CD8-positive, alpha-beta memory T cell (primary cell): ENCODE measurements at places on chromosomes 3 and 15.

DNA sequence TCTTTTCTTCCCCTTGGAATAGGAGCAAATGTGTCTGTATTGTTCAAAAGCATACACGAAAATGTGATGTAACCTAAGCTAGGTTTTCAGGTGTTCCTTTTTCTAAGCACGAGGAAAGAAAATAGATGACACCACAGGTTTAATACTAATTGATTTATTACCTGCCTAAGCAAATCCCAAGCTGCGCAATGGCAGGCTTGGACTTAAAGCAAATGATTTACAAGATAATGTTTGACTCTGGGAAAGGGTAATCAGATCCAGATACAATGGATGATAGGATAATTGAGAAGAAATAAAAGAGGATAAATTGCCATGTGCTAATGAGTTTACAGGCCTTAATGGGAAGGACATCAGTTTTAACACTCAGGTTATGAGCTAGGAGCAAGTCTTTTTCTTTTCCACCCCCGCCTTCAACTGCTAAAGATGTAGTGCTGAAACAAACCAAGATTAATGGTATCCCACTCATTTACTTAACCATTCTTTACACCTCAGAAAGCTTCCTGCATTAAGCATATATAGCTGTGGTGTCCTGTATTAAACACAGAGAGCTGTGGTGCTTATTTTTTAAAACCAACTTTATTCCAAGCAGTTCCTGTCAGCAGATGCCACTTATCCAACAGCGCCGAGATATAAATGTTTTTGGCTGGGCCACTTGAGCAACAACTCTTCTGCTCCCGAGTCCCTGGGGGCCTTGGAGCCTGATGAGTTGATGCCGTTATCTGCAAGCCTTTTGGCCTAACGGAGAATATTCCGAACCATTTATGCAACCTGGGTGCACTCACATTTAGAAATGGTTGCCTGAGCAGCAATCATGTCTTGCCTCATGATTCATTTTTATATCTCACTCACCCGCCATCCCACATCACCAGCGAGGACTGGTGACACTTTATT lies 205.5 kb downstream of the MECOM start:
- no peaks in the 10 kb centered on the region for H3K36me3 ChIP-seq
- H3K27ac ChIP-seq = no peak overlapping the region
- no peak for DNase-seq
- H3K4me3 ChIP-seq = no peak overlapping the region
- H3K27me3 ChIP-seq = no peaks in the 10 kb centered on the region
- H3K4me1 ChIP-seq = no peaks in the 10 kb centered on the region

DNA sequence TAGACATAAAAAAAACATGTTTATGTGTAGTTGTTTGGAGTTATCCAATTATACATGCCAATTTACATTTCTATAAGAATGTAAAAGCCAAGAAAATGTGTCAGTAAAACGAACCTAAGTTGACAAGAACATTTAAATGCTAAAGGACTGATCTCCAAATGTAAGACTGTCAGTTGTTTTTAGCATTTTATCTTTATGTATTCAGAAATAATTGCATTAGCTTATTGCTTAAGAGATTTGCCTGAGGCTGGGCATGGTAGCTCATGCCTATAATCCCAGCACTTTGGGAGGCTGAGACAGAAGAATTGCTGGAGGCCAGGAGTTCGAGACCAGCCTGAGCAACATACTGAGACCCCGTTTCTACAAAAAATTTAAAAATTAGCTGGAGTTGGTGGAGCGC lies 26.9 kb downstream of the PXK start:
- H3K27ac ChIP-seq = no peak overlapping the region
- H3K36me3 ChIP-seq = no peaks in the 10 kb centered on the region
- no peak for DNase-seq
- no peak overlapping the region for H3K4me3 ChIP-seq
- H3K27me3 ChIP-seq = no peaks in the 10 kb centered on the region
- H3K4me1 ChIP-seq = no peaks in the 10 kb centered on the region

DNA sequence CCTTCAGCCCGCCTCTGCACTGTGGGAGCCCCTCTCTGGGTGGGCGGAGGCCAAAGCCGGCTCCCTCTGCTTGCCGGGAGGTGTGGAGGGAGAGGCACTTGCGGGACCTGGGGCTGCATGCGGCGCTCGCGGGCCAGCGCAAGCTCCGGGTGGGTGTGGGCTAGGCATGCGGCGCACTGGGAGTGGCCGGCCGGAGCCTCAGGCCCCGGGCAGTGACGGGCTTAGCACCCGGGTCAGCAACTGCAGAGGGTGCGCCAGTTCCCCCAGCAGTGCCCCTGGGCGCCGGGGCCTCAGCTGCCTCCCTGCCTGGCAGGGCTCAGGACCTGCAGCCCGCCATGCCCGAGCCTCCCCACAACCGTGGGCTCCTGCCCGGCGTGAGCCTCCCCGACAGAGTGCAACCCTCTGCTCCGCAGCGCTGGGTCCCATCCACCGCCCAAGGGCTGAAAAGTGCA lies 98.9 kb upstream of the POU1F1 start:
- no peak for DNase-seq
- H3K36me3 ChIP-seq = no peaks in the 10 kb centered on the region
- H3K4me1 ChIP-seq = no peaks in the 10 kb centered on the region
- no peaks in the 10 kb centered on the region for H3K27me3 ChIP-seq
- no peak overlapping the region for H3K27ac ChIP-seq

GRCh38 chr15:56667517-56667916 lies 65.8 kb downstream of the ZNF280D start:
- H3K27me3 ChIP-seq = no peaks in the 10 kb centered on the region
- H3K36me3 ChIP-seq = no peaks in the 10 kb centered on the region
- no peaks in the 10 kb centered on the region for H3K4me1 ChIP-seq
- no peak overlapping the region for H3K27ac ChIP-seq
- no peak for DNase-seq

DNA sequence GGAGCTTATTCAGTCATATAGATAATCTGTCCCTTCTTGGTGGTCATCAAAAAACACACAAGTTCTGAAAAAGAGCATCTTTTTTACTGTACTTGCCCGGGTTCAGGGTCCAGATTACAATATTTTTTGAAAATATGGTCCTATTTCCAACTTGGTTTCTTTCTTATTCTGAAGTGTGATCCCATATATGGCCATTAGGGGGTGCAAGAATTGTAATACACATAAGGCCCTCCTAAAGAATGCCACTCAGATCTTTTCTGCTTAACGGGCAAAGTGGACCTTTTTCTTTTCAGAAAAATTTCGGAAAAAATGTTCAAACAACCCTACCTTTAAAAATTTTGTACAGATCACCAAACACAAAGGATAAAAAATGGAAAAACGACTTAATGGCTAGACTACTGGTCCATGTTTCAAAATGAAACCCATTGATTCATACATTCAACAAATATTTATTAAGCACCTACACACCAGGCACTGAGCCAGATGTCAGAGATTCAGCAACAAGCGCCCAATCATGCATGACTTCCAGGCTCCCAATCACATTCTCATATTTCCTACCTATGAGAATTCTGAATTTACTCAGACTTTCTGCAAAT lies 102.0 kb upstream of the MYRIP start:
- H3K27ac ChIP-seq = no peak overlapping the region
- H3K4me1 ChIP-seq = no peaks in the 10 kb centered on the region
- no peak overlapping the region for H3K4me3 ChIP-seq
- no peak for DNase-seq

DNA sequence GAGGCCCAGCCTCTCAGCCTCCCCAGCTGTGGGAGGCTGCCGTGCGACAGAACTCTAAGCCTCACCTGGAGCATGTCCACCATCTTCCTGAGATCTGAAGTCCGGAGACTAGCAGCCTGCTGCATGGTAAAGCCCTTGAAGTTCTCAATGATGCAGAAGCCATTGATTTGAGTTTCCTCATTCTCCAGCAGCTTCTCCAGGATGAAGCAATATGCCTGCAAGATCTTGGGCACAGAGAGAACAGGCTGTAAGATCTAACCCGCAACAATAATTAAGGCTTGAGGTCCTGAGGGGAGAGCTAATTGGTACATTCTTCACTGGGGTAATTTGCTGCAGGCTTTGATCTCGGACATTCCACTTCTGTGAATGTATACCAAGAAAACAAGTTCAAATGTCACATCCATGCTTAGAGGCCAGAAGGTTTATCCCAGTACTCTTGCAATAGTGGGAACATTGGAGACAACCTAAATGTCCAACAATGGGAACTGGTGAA lies 9.7 kb downstream of the RLBP1 start:
- H3K27me3 ChIP-seq = no peaks in the 10 kb centered on the region
- no peak overlapping the region for H3K4me3 ChIP-seq
- no peaks in the 10 kb centered on the region for H3K36me3 ChIP-seq
- H3K27ac ChIP-seq = no peak overlapping the region
- DNase-seq = no peak
- H3K4me1 ChIP-seq = no peaks in the 10 kb centered on the region

- peaks cover 3% of the 10 kb centered on the region for H3K4me1 ChIP-seq
- no peaks in the 10 kb centered on the region for H3K27me3 ChIP-seq
- H3K27ac ChIP-seq = no peak overlapping the region
- H3K4me3 ChIP-seq = no peak overlapping the region
- no peaks in the 10 kb centered on the region for H3K36me3 ChIP-seq
- DNase-seq = no peak
Observed at GRCh38 chr3:8503461-8503860, 1.8 kb downstream of the LMCD1 start.

GRCh38 chr15:40854161-40854560 lies 10.3 kb downstream of the SPINT1 start:
- no peak overlapping the region for H3K4me3 ChIP-seq
- no peaks in the 10 kb centered on the region for H3K4me1 ChIP-seq
- no peaks in the 10 kb centered on the region for H3K27me3 ChIP-seq

GRCh38 chr3:76900596-76900995 lies 139.3 kb upstream of the ROBO2 start:
- DNase-seq = no peak
- no peak overlapping the region for H3K27ac ChIP-seq
- H3K4me3 ChIP-seq = no peak overlapping the region
- no peaks in the 10 kb centered on the region for H3K27me3 ChIP-seq
- H3K36me3 ChIP-seq = no peaks in the 10 kb centered on the region

GRCh38 chr3:60754617-60755016 lies 496.6 kb downstream of the FHIT start:
- no peaks in the 10 kb centered on the region for H3K27me3 ChIP-seq
- no peak overlapping the region for H3K4me3 ChIP-seq
- no peak overlapping the region for H3K27ac ChIP-seq

GRCh38 chr3:149332227-149332765 lies 1.1 kb downstream of the TM4SF18 start:
- H3K36me3 ChIP-seq = no peaks in the 10 kb centered on the region
- DNase-seq = no peak
- no peak overlapping the region for H3K4me3 ChIP-seq
- H3K27ac ChIP-seq = no peak overlapping the region
- H3K27me3 ChIP-seq = no peaks in the 10 kb centered on the region
- no peaks in the 10 kb centered on the region for H3K4me1 ChIP-seq

GRCh38 chr3:88398581-88398980 lies 248.8 kb downstream of the C3orf38 start:
- no peaks in the 10 kb centered on the region for H3K36me3 ChIP-seq
- H3K27me3 ChIP-seq = no peaks in the 10 kb centered on the region

GRCh38 chr3:130963878-130964277 lies 62.7 kb downstream of the ASTE1 start:
- H3K27ac ChIP-seq = no peak overlapping the region
- no peaks in the 10 kb centered on the region for H3K4me1 ChIP-seq
- H3K4me3 ChIP-seq = no peak overlapping the region
- no peak for DNase-seq
- peaks cover 10% of the 10 kb centered on the region for H3K36me3 ChIP-seq
- no peaks in the 10 kb centered on the region for H3K27me3 ChIP-seq
